ENCODE measurements at places on chromosomes 6 and 20.
A peak's percentile ranks its signal among the peaks of the same experiment; 100 is the strongest.

- no peak for DNase-seq
These were observed 32.0 kb upstream of the PCMTD2 start for GRCh38 chr20:64223526-64224067.

DNA sequence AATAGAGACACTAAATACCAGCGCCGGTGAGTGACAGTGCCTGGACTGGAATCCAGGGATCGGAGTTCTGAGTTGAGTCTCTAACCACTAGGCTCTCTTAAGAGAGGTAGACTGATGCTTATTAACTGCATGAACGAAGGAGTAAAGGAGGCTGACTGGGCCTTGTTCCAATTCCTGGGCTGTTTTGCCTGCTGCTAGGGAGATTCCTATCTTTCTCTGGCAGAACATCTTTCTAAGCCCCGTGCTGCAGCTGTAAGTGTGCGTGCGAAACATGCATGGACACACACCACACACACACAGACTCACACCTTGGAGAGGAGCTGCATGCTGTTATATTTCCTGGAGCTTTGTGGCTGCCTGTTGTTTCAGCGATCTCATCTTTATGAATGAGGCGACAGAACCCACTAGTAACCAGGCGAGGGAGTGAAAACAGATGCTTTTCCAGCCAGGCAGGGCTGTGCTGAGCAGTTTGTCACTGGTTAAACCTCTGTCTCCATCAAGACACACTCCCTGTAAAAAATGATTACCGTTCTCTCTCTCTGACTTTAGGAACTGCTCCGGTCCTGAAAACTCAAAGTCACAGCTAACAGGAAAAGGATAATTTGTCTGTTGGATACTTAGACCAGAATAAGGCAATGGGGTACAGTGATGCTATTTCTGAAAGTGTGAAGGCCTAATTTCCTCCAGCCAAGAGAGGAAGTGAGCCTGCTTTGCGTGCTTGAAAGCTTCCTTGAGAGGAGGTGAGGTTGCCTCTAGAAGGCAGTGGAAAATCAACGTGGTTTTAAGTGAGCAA is 157.4 kb upstream of the ZNF217 start:
- DNase-seq: peak; percentile 42

- DNase-seq: no peak
These were observed 5.8 kb downstream of the GZF1 start for GRCh38 chr20:23367770-23368169.

- no peak for DNase-seq
These were observed 118.2 kb downstream of the PTCHD4 start for GRCh38 chr6:47992809-47993208.

- DNase-seq: no peak
These were observed 164.4 kb downstream of the ZFAND3 start for GRCh38 chr6:37983720-37984501.

- DNase-seq: no peak
These were observed 52.6 kb downstream of the BMP5 start for GRCh38 chr6:55822815-55823214.

DNA sequence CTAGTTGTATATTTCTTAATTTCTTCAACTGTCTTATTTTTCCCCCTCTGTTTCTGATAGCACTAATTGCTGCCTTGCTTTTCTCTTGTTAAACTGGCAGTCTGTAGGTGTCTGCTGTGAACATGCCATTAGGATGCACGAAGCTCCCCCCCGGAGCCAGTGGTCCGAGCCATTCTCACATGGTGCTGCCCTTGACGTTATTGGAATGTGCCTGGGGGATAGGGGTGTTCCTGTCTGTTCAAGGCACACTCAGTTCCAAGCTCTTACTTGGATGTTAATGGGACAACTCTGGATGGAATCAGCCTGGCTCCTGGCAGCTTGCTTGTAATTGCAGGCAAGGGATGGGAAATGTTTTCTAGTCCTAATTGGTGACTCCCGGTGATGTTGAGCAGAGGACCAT is 68.4 kb downstream of the RREB1 start:
- no peak for DNase-seq

- DNase-seq: no peak
These were observed 27.8 kb downstream of the RNF8 start for GRCh38 chr6:37381579-37381978.

DNA sequence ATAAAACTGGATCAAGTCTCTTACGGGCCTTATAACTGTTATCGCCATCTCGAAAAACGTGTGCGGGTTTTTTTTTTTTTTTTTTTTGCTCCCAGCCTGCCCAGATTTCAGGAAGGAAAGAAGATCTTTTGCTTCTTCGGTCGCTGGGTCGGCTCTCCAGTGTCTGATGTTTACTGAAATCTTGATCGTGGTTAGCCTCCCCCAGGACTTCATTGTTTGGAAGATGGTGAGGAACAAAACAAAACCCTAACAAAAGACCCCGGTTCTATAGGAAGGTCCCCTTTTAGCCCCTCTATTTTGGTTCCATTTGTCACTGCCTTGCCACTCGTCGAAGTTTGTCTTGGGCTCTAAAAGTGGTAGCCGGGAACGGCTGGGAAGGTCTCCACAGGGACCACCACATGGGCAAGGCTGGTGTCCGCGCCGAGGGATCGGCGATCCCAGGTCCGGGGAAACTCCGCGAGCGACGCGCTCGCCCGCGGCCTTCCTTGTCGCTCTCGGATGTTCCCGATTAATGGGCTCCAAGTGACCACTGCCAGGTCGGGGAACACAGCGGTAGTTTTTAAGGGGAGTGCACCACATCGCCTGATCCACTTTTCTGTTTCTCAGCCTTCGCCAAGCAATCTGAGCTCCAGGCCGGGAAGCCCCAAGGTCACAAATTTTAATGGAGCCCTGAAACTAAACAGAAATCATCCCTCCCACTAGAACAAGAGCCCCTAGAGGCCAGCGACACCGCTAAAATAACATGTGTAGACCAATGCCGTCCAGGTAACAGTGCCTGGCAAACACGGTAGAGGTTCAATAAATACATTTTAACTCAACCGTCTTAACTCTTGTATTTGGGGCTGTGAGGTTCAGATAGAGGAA is 27.0 kb downstream of the TRIM27 start:
- DNase-seq: peak; percentile 10
